ENCODE measurements at places on chromosomes 1 and 21.

- peak; percentile 34 for DNase-seq
Observed at GRCh38 chr1:230824919-230825721, 43.2 kb downstream of the C1orf198 start.

DNA sequence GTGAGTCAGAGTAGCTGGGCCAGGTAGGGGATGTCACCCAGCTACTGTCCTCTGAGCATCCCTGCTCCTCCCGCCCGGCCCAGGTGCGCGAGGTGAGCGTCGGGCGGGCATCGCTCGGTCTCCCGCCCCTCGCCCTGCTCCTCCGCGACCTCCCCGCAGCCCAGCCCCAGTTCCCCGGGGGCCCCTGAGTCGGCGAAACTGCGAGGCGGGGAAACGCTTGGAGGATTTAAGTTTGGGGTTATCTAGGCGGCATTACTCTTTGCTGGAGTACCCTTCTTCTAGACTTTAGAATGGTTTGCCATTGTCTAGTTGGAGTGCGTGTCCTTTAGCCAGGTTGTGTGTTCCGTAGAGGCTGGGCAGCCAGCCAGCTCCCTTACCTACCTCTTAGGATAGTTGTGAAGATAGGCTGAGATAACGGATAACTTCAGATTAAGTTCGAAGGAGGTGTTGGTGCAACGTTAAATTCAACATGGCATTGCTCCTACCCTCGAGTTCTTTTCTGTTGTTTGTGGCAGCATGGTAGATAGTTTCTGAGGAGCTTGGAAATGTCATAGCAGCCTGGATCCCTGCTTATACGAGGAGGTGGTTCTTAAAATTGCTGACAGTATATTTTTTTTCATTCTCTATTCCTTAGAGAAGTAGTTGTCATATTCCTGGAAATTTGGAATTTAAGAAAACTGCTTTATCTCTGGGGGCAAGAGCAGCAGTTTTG is 697 bp downstream of the AGO3 start:
- DNase-seq = peak; percentile 25

- DNase-seq = no peak
Observed at GRCh38 chr1:109105881-109106280, 8.0 kb upstream of the ELAPOR1 start.

DNA sequence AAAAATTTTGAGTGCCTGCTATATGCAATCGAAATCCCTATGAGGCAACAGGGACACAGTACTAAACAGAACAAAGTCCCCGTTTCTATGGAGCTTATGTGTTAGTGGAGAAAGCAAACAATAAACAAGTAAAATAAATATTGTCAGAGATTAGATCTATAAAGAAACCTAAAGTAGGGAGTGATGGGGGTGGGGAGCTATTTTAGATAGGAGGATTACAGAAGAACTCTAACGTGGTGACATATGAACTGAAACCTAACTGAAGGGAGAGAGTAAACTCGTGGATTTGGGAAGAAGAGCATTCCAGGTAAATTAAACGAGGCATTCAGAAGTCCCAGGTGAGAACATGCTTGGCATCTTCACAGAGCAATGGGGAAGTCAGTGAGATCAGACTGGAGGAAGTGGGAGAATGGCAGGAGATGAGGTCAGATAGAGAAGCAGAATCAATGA is 154.5 kb downstream of the DENND1B start:
- no peak for DNase-seq
